ENCODE measurements at places on chromosomes 2 and 18.
A peak's percentile ranks its signal among the peaks of the same experiment; 100 is the strongest.

DNA sequence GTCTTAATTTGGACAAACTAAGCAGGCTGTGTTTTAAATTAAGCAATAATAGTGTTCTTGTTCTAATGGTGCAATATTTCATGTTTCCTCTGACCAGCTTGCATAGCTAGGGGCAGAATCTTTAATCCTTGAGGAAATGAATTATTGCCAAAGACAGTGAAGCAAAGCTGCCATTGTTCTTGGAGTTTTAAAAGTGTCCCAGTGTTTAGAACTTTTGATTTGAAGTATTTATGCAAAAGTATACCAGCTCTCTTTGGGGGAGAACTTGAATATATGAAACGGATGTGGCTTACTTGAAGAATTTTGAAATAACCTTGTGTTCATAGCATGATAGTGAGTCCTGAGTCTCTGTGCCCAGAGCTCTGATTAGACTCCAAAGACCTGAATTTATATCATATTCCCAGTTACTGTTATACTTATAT lies 33.4 kb downstream of the ITGA6 start:
- DNase-seq, result no peak

DNA sequence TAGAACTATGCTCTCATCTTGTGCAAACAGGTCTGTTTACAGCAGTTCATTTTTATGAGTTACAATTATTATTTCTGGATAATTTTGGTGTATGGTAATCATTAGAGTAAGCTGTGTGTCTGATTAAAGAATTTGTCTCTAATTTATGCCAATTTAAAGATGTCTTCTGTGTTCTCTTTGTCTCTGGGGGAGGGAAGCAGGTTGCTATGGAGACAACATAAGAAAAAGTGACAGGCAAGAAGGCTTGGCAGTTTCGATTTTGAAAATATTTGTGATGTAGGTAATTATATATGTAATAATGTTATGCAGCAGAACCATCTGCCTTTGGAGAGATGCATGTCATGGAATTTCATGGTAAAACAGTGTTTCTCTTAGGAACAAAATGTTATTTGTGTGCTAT lies 78.2 kb downstream of the SH3RF3 start:
- DNase-seq, result no peak

DNA sequence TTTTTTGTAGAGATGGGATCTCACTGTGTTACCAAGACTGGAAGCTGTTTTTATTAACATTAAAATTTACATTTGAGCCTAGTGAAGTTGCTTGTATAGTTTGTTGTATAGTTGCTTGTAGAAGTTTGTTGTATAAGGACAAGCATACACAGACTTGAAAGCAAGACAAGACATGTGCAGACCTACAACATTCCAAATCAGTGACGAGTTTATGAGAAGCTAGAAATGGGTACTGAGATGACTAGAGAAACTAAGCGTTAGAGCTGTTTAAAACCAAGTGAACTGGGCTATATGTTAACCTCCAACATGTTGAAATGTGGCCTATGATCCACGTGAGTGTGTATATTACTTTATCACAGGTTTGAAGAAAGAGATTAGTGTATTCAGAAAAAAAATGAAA lies 39.1 kb downstream of the ABCB11 start:
- DNase-seq, result no peak

- DNase-seq, result no peak
Observed at GRCh38 chr2:234864506-234864905, 87.3 kb upstream of the SH3BP4 start.

- DNase-seq, result no peak
Observed at GRCh38 chr18:63376538-63376937, 9.5 kb upstream of the KDSR start.

DNA sequence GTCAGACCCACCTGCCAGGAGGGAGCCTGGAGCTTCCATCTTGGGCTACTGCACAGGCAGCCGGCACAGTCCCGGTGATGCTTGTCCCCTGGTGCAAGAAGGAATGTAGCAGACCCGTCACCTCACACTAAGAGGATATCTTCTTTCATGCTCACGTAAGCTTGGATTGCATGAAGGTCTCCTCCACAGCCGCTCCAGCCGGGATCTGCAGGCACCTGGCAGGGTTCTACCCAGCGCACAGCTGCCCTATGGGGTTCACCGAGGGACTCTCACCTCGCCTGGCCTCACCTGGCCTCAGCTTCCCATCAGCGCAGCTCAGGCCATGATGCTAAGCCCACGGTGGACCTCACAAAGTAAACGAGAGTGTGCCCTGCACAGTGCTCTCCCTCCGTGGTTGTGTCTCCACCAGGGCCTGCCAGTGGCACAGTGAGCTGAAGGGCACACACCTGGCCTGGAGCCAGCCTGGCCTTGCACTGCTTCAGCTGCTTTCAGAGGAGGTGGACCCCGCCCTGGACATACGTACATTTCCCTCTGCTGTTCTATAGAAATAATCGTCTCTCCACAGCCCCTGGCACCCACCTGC lies 239.1 kb downstream of the SEPTIN10 start:
- peak; percentile 42 for DNase-seq

GRCh38 chr18:25144820-25145219 lies 207.1 kb downstream of the ZNF521 start:
- no peak for DNase-seq

GRCh38 chr2:155701721-155702120 lies 630.8 kb downstream of the NR4A2 start:
- DNase-seq, result no peak

- no peak for DNase-seq
Observed at GRCh38 chr2:238942080-238942725, 94.3 kb downstream of the TWIST2 start.

GRCh38 chr18:58989184-58989759 lies 124.6 kb downstream of the ZNF532 start:
- DNase-seq, result no peak
